Cerebellar nuclear complex (tissue), 1 donor: ENCODE measurements at places on chromosomes 4 and X.
A peak's percentile ranks its signal among the peaks of the same experiment; 100 is the strongest.

GRCh38 chr4:6727081-6727942 is 11.3 kb downstream of the BLOC1S4 start:
- DNase-seq: no peak

DNA sequence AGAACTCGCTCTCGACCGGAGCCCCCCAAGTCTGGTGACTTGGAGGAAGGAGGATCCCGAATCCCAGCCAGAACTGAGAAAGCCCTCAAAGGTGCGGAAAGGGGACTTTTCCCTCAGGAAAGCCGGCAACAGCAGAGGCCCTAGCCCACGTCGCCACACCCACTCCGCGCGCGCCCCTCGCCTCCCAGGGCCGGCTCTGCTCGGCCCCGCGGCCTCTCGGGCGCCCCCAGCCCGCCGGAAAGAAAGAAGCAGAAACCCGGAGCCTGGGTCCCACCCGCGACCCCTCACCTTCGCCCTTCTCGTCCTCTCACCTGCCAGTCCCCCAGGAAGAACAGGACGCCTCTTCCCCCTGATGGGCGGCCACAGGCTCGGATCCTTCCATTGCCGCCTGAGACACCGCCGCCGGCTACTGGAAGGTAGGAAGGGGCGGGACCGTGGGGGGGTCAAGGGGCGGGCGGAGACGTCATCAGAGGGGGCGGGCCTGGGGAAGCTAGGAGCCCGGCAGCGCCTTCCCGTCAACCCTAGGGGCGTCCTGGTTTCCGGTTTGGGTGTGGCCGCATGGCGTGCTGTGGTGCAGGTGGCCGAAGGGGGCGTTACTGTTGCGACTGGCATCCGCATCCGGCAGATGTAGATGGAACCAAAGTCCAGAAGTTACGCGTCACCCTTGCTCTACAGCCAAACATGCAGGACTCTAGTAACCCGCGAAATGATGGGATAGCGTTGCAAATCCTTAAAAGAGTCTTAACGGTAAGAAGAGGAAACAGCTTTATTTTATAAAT is at the start of gene UBA6:
UBA6 (minus strand) TSS at position 418 of the 779 bp plus-strand sequence; CDS start at position 382, 36 bp downstream.
- peak; percentile 48 for DNase-seq

DNA sequence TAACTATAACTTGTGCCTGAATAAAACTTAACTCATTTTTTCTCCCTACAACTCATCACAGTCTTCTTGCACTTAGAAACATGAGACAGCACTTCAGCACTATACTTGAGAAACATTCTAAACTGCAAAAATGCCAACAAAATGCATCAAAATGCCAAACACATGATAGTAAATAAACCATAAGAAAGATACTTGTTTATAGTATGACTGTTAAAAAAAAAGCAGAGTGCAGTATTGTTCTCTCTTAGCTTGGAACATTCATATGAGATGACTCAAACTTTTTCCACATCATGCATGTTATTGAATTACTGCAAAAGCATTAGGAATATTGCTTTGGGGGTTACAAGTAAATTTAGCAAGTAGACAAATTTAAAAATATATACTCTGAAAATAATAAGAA is 135.7 kb upstream of the ANXA10 start:
- DNase-seq: no peak

GRCh38 chrX:150779385-150779784 is 86.2 kb downstream of the MTMR1 start:
- DNase-seq: no peak

DNA sequence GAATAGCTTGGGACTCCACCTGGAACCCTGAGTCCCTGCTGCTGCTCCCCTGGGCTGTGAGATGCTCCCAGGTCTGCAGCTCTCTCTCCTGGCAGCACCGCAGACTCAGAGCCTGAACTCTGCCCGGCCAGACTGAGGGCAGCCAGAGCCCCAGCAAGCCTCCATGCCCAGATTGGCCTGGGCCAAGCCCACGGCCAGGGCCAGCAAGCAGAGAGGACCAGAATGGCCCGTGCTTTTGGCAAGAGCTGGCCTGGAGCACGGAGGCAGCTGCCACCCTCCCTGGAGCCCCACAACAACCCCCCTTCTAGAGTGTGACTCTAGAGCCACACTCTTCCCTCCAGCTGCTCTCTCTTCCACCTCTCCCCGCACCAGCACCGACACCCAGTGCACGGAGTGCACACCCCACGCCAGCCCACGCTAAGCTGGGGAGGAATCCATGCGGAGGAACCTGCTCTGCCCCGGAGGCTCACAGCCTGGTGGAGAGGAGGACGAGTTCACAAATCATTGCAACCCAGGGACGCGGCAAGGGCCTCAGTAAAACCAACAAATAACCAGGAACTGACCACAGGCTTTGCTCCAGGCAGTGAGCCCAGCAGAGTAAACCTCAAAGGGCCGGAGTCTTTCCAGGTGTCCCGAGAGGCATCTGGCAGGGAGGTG is 110.3 kb downstream of the HMX1 start:
- DNase-seq: no peak
